Stimulated activated CD8-positive, alpha-beta memory T cell treated with anti-CD3 and anti-CD28 coated beads, Interleukin-7, amount 100 ng/mL, for 1 hour (primary cell): ENCODE measurements at places on chromosomes 5 and 9.

GRCh38 chr5:112064956-112065355 lies 308.0 kb upstream of the NREP start:
- no peak for DNase-seq

- DNase-seq, result no peak
Observed at GRCh38 chr9:18888290-18888689, 144.7 kb downstream of the SAXO1 start.

- no peak for DNase-seq
Observed at GRCh38 chr9:128635266-128636023, 21.2 kb downstream of the DYNC2I2 start.

DNA sequence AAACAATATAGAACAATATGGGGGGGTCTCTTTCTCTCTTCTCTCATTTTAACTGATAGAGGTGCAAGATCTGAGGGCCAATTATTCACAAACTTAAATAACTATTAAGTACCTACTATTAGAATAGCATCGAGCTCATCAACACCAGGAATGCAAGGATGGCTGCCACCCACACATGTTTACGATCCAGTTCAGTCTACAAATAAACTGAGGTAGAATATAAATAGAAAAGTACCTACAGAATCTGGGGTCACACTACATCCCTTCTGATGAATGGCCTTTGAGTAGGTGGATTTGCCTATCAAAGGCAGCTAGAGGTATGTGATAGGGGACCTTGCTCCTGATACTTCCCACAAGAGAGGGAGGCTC lies 91.8 kb upstream of the ZNF366 start:
- DNase-seq, result no peak

DNA sequence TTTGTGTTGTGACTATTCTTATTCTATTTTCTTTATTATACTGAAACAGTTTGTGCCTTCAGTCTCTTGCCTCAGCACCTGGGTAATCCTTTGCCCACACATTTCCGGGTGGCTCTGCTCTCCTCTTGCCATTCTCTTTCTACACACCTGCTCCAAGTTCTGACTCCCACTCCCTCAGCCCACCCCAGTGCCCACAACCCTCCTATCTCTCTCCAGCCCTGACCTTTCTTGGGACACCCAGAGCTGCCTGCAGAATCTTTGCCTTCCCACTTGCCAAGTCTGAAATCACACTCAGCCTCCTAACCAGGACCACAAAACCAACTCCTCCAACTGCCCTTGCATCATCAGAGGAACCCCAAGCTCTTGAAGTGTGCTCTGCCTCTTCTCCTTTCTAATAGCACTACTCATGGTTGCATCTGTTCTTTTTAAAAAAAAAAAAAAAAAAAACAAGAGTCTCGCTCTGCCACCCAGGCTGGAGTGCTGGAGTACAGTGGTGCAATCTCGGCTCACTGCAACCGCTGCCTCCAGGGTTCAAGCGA lies 4.1 kb downstream of the SWI5 start:
- no peak for DNase-seq

GRCh38 chr9:73239570-73240265 lies 88.1 kb downstream of the ANXA1 start:
- no peak for DNase-seq

GRCh38 chr5:180347702-180348101 lies 5.4 kb downstream of the GFPT2 start:
- DNase-seq, result no peak

DNA sequence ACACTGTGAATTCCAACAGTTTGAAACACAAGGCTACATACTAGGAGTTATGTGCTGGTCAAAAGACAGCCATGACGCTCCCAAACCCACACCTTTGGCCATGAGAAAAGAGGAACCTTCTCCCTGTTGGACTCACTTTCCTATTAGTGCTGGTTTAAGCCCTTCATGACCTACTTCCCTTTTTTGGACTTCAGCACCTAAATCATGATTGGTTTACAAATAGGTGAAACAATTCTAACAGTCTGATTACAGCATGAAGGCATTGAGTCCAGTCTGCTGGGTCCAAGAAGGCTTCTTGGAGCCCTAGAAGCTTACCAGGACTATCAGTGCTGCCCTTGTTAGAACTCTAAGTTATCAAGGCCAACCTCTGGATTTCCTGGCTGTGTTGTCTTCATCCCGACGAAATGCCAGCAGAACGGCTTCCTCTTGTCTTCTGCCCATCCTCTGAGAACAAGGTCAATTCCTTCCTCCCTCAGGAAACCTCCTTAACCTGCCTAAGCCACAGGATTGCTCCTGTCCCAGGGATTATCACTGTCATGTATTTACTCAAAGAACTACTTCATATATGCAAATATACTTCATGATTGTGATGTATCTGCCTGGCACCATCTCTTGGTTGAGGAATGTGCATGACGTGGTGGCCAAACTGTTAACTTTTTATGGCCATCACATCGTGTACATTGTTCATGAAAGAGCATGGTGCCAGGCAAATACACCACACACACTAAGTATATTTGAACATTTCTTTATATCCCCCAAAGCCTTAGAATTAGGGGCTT lies 83.6 kb downstream of the ANKH start:
- no peak for DNase-seq

GRCh38 chr5:54795777-54796176 lies 189.6 kb downstream of the ESM1 start:
- DNase-seq, result no peak

DNA sequence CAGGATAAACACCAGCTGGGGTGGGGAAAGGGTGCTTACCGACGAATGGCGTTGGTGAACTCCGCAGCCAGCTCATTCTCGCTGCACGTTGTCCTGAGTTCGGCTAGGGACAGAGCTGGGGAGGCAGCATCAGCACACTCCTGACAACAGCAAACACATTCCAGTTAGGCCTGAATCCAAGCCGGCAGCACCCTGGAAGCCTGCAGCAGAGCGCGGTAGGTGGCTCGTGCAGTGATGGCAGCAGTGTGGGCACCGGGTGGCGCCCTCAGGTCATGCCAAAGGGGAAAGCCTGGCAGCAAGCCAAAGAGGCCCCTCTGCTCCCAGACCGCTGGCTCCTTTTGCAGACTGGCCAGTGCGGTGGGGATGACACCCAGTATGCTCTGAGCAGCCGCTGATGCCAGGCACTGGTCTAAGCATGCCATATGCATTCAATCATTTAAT lies 66.9 kb downstream of the DCP2 start:
- DNase-seq, result no peak

DNA sequence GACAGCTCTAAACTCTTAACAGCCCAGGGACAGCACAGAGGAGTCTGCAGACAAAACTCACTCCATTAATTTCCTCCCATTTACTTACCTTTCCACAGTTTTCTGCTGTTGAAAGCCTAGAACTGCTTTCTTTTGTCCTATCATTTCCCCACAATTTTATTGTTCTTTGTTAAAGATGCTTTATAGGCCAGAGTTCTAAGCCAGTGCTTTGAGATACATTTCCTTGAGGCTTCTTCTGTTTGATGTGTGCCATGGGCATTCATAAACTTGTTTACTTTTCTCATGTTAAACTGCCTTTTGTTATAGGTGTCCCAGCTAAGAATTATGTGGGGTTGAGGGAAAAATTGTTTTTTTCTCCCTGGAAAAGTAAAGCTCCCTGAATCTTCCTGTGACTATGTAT lies 25.9 kb upstream of the SUB1 start:
- DNase-seq, result no peak

DNA sequence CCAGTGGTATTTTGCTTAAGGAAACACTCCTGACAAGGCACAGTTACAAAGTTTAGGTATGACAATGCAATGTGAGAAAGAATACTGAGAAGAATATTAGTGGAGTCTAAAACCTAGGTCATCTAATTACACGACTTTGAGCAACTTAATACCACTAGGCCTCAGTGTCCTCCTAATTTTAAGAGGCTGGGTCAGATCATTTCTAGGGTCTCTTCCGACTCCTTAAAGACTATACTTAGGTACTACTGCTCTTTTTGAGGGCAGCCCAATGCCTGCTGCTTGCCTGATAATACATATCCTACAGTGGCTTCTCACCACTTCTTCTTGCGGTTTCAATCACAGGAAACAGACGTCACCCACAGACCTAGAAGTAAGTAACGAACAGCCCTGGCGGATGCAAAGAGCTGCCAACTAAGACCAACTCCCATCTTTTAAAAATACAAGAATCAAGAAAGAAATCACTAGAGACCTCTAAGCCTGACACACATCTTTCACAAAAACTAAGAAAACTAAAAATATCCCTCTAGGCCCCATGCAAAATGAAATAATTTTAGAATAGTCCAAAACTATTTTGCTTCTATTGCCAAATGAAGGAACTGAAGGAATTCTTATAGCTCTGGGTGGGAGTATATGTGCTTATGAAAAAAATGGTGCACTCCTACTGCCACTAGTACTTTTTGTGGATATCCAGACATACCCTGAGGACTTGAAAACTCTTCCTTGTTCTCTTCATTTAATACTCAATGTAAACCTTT lies 13.1 kb downstream of the DIAPH1 start:
- DNase-seq, result peak; percentile 47

DNA sequence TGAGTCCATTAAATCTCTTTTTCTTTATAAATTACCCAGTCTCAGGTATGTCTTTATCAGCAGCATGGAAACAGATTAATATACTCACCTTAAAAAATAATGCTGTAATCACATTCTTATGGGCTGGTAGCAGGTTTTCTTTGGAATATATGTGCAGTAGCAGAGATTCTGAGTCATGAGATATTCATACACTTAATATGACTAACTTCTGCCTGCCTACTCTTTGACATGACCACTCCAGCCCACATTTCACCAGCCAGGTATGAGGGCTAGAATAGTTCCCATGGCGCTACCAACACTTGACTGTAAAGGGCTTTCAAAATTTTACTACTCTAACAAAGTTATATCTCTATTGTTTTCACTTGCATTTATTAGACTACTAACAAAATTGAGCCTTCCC lies 74.1 kb upstream of the GHR start:
- no peak for DNase-seq

DNA sequence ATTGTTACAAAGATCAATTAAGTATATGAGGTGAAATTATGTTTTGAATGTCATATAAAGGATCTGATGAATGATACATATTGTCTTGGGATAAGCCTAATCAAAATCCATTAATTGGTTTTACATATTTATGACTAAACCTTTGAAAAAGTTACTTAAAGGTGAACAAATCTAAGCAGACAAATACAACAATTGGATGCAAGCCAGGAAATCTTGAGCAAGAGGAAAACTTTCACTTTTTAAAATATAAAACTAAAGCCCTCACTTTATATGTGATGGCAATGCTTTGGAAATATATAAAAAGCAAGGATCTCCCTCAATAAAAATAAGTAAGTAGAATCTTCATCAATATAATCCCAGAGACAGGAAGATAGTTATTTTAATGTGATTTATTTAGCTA lies 80.1 kb downstream of the EDIL3 start:
- no peak for DNase-seq
